ENCODE measurements at places on chromosomes 3 and 15. TPM values are rescaled to one million over a fixed set of nuclear protein-coding genes. Genes with fewer than 3 reads are reported as not detected.

Gene GNAT1
- not detected for total RNA-seq

Gene REC114
- total RNA-seq = not detected

Gene XCR1
- not detected for total RNA-seq

Gene DALRD3
- 27.1 TPM for total RNA-seq

Gene SEMA6D
- total RNA-seq = not detected
